ENCODE measurements at places on chromosomes 12 and 14.

- DNase-seq: peak; percentile 4
Observed at GRCh38 chr12:69779928-69780327, 41.3 kb downstream of the RAB3IP start.

- no peak for DNase-seq
Observed at GRCh38 chr12:8629486-8630033, 16.9 kb upstream of the AICDA start.

GRCh38 chr12:121513464-121514183 lies 67.2 kb downstream of the KDM2B start:
- no peak for DNase-seq

DNA sequence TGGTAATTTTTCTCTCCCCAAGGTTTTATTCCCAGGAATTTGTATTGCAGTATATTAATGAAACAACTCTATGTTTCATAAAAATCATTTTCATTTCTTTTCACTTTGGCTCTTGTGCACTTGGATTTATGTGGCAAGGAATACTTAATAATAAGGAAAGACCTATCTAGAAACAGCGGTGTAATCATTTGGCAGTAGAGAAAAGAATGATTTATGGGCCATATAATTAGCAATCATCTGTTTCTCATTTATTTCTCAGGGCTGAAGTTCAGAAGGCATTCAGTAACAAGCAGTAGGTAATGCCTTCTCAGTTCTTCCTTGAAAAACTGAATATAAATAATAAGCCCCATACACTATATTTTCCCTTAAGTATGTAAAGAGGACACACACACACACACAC lies 172.6 kb downstream of the ANO4 start:
- no peak for DNase-seq

GRCh38 chr12:105164068-105164467 lies 56.5 kb downstream of the WASHC4 start:
- no peak for DNase-seq

DNA sequence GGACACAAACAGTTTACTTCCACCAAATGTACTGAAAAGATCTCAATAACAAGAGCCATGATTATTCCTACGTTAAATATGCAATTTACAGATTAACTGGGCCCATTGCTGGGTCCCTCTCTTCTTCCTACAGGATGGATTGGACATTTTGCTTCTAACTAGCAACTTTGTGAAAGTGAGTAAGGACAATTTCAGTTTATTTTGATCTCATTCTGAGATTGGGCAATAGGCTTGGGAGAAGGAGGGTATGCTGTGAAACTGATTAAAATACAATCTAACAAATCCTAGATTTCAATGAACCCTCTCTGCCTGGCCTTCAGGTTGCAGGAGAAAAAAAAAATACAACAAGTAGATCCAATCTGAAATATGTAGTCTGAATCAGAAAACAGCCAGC lies 121.5 kb downstream of the PRKD1 start:
- no peak for DNase-seq

- no peak for DNase-seq
Observed at GRCh38 chr12:13004361-13004760, 4.3 kb upstream of the HEBP1 start.

DNA sequence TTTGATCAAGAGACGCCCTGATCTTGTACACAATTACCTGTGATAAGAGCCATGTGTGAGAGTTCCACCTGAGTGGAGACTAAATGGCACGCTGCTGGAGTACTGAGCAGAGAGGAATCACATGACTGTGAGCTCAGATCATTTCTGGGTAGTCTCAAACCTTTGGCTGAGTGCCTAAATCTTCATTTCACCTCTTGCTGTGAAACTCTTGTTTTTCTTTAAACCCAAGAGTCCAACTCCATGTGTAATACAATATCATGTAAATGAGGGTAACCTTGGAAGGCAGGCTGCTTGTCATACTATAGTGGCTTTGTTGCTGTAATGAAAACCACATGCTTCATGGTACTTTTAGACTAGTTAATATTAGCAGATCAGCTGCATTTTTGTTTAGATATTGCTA lies 156.9 kb downstream of the CAND1 start:
- DNase-seq: no peak

- peak; percentile 57 for DNase-seq
Observed at GRCh38 chr12:94244165-94245133, 96.1 kb downstream of the PLXNC1 start.

DNA sequence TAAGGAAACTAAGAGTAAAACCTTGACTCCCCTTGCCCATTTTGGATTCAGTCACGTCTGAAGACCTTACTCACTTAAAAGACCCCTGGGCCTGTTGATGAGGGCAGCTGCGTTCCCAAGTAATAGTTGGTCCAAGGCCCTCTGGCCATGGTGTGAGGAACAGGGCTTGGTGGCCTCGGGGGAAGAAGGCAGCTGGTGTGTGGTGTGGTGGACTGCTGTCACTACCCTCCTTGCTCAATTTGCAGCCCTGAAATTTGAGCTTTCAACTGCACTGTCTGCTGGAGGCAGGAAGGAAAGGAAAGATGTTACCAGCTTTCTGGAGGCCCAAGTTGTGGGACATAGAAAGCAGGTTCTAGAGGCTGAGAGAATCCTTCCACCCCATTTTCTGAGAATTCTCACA lies 128.2 kb downstream of the SLC38A6 start:
- DNase-seq: no peak

DNA sequence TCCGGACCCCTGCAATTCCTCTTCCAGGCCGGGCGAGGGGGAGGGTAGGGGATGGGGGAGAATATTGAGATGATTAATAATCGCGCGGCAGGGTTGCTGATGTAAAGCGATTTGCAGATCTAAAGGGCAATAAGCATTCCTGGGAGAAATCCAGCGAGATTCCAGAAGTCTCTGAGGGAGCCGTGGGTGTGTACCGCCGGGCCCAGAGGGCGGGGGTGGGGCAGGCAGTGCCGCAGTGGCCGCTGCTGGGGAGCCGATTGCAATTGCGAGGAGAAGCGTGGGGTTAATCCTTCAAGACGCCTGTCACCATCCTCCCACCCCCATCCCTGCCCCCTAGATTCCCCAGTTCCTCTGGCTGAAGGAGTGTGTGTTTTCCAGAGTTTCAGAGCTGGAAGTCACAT lies 16.4 kb downstream of the FOS start:
- no peak for DNase-seq

GRCh38 chr14:52602131-52602530 lies 49.5 kb downstream of the GPR137C start:
- no peak for DNase-seq

DNA sequence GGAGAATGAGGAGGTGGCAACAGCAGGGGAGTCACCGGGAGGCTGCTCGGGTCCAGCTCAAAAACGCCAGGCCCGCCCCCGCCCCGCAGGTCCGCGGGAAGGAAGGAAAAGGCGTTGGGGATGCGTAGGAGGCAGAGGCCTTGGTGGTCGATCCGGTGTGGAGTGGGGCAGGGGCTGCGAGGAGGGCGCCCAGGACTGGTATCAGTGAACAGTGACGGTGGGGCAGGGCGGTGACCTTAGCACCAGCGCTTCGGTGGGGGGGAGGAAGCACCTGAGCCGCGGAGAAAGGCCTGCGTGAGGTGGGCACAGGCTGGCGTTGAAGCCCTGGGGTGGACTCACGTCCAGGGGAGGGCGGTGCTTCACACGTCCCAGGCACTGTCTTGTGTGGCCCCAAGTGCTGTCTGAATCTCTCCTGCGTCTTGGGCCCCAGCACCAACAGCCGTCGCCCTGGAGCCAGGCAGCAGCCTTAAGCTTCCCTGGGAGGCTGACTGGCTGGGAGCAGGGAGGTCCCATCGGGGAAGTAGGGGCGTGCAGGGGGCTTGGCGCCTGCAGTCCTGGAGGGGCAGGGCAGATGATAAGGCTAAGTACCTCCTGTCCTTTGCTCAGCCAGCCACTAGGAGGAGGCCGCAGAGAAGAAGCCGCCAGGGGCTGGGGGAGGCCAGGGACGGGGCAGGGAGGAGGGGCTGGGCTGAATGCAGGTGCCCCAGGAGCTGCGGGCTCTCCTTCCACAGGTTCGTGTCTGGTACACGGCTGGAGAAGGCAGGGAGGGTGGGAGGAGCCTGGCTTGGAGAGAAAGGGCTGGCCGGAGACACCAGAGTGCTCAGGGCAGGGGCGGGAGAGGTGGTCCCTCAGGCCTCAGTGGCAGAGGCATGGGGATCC lies 26.5 kb downstream of the ZBTB42 start:
- DNase-seq: peak; percentile 43

DNA sequence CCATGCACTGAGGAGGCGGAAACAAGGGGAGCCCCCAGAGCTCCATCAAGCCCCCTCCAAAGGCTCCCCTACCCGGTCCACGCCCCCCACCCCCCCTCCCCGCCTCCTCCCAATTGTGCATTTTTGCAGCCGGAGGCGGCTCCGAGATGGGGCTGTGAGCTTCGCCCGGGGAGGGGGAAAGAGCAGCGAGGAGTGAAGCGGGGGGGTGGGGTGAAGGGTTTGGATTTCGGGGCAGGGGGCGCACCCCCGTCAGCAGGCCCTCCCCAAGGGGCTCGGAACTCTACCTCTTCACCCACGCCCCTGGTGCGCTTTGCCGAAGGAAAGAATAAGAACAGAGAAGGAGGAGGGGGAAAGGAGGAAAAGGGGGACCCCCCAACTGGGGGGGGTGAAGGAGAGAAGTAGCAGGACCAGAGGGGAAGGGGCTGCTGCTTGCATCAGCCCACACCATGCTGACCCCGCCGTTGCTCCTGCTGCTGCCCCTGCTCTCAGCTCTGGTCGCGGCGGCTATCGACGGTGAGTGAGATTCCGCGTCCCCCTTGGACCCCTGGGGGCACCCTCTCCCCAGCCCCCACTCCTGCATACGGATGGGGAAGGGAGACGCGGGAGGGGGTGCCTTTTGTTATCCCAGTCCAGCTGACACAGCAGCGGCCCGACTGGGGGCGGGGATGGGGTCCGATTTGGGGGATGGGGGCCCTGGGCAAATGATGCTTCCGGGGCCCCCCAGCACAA lies 400 bp downstream of the LRP1 start:
- DNase-seq: no peak

DNA sequence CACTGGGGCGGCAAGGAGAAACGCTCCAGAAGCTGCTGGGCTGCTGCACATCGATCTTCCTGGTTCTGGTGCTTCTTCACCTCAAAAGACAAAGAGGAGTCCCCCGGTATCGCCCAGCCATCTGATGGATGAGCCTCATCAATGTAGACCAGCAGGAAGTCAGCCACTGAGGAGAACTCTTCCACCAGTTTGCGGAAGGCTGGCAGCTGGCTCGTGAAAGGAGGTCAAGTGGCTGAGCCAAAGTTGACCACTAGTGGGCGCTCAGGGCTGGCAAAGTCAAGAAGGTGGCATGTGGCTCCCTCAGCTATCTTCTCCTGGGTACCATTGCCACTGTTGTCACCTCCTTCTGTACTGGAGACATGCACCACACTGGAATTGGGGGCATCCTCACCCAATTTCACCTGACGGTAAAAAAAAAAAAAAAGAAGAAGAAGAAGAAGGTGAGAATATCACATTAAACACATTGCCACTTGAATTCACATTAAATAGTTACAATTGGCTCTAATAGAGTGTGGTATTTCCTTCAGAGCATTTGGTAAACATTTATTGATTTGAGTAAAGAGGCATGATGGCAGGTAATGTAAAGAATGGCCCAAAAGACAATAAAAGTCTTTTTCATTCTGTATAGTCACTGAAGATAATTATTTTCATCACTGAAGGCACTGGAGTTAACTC lies 8.3 kb downstream of the DIO2 start:
- peak; percentile 44 for DNase-seq

DNA sequence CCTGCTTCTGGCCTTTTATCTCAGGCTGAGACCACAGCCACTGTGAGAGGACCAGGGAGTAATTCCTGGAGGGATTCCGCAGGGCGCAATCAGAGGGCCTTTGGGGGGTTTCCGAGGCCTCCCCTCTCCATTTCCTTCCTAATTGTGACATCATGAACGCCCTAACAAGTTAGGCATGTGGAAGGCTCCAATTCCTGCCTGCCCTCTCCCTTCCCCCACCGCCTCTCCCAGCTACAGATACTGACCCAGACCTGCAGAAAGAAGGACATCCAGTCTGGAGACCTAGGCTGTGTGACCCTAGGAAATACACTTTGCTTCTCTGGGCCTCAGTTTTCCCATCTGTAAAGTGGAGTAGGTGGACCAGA lies 637.9 kb downstream of the MED13L start:
- no peak for DNase-seq

GRCh38 chr14:42198010-42198409 lies 591.3 kb downstream of the LRFN5 start:
- no peak for DNase-seq

- peak; percentile 31 for DNase-seq
Observed at GRCh38 chr12:30134229-30134628, 350.5 kb upstream of the TMTC1 start.

DNA sequence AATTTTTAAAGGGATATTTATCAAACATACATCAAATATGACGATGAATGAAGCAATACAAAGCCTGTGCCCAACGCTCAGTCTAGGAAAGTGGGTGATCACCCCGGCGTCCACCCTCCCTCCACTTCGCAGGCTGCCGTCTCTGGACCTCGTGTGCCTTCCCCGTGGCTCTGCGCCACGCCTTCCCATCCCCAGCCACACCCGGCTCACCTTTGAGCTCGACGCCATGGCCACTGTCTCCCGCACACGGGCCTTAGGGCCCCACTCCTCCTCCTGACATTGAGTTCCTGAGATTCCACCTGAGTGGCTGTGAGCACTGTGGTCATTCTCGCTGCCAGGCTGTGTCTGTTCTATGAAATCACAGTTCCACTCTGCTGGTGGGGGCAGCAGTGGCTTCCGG lies 56.7 kb downstream of the GALNT9 start:
- no peak for DNase-seq

DNA sequence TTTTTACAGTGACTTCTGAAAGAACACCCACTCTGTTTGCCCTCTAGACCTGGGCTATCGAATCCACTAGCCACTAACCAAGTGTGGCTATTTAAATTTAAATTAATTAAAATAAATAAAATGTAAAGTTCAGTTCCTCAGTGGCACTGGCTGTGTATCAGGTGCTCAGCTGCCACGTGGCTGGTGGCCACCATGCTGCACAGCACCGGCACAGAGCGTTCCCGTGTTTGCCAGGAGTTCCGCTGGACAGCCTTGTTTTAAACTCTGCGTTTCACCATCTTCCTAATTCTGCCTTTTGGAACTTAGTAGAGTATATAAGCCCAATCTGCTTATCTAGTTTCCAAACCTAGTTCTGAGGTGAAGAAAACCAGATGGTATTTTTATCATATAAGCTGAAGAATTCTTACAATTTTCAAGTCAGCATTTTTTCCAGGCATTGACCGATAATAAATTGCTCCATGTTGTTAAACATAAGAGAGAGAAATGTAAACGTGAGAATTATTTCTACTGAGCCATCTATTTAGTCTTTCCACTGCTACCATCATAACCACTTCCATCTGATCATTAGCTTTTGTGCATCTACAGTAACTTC lies 339.0 kb downstream of the CACNA1C start:
- DNase-seq: no peak
